ENCODE measurements at places on chromosomes 4 and X.
A peak's percentile ranks its signal among the peaks of the same experiment; 100 is the strongest.

DNA sequence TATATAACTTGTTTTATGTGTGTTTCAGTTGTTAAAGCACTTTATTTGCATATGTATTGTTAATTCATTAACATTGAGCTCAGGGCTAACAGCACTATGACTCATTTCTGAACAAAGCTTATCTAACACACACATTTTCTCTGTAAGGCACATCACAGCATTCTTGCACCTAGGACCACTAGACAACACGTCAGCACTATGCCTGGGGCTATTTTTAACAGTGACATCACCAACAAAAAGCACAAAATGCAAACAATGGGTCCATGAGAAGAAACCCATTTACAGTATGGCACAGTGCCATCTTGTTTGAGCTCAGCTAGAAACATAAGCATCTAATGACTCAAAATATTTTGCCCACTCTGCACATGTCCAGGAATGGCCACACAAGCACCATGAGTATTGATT is 124.4 kb downstream of the RELL1 start:
- DNase-seq = no peak

DNA sequence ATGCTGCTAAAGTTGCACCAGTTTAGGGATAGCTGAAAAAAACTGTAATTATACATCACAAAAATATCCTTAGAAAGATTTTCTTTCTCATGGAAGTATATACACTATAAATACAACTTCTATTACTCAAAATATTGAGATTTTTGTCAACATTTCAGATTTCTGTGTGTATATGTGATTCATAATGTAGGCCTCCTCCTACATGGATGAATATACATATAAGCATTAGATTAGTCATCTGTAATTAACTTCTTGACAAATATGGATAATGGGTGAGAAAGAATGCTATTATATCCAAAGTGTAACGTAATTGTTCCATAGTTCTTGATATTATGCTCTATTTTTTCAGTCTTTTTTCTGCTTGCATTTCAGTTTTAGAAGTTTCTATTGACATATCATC is 124.9 kb downstream of the CBLL2 start:
- no peak for DNase-seq

GRCh38 chr4:8289151-8289750 is 19.7 kb downstream of the HTRA3 start:
- DNase-seq = no peak

DNA sequence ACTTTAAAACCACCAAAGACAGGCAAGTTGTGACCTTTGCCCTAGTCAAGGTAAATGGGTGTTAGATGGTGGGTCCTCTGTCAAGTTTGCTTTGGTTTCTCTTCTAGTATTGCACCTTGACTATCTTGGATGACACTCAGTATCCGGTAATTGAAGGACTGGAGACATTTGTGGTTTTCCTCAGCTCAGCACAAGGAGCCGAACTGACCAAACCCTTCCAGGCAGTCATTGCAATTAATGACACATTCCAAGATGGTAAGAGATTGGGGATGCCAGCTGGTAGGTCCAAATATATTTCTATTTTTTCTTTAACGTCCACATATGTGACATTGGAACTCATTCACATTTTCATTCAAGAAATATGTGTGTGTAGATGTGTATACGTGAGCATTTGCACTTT is 69.3 kb upstream of the ANXA3 start:
- no peak for DNase-seq

GRCh38 chr4:55018978-55019377 is 106.4 kb downstream of the KDR start:
- DNase-seq = no peak

- DNase-seq = no peak
Measured at GRCh38 chr4:41299486-41299885, 42.8 kb downstream of the UCHL1 start.

GRCh38 chrX:2263203-2263602 is 237.6 kb downstream of the DHRSX start:
- no peak for DNase-seq

GRCh38 chr4:88526221-88526815 is 2.7 kb upstream of the PYURF start:
- DNase-seq = no peak

DNA sequence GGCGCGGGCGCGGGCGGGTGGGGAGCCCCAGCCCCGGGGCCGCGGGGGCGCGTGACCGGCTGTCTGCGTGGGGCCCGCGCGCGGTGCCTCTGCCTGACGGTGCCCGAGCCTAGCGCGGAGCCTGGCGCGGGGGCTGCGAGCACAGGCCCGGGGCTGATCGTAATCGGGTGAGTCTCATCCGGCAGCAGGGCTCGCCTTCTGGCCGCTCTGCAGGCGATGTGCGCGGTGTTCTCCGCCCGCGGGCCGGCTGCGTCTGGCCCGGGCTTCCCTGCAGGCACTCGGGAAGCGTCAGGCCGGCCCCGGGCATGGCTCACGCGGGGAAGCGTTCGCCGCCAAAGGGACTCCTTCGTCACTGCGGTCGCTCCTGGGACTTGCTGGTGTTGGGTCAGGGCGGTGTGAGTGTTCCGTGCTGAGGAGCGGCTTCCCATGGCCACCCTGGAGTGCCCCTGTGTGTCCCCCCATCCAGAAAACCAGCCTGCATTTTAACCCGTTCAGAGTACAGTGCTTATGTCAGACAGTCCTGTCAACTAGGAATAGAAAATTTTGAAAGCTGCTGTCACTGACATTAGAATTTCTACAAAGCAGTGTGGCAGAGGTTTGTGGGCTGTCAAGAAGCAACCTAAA is 40.6 kb downstream of the FAM149A start:
- DNase-seq = no peak

GRCh38 chrX:154460326-154460725 is 2.2 kb downstream of the PLXNA3 start:
- no peak for DNase-seq

DNA sequence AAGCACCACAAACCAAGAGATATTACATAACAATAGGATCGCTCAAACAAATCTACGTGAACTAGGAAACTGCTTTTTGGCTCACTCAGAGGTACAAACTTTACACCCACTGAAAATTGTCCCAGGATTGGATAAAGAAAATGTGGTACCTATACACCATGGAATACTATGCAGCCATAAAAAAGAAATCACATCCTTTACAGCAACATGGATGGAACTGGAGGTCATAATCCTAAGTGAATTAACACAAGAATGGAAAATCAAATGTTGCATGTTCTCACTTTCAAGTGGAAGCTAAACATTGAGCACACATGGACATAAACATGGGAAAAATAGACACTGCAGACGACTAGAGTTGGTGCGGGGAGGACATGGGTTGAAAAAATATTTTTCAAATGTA is 207.8 kb downstream of the CBR4 start:
- no peak for DNase-seq

GRCh38 chr4:55399581-55399980 is 3.8 kb downstream of the TMEM165 start:
- DNase-seq = no peak

- DNase-seq = no peak
Measured at GRCh38 chr4:25687773-25688172, 32.1 kb downstream of the SLC34A2 start.

- DNase-seq = no peak
Measured at GRCh38 chr4:102342404-102343074, 2.7 kb downstream of the SLC39A8 start.

DNA sequence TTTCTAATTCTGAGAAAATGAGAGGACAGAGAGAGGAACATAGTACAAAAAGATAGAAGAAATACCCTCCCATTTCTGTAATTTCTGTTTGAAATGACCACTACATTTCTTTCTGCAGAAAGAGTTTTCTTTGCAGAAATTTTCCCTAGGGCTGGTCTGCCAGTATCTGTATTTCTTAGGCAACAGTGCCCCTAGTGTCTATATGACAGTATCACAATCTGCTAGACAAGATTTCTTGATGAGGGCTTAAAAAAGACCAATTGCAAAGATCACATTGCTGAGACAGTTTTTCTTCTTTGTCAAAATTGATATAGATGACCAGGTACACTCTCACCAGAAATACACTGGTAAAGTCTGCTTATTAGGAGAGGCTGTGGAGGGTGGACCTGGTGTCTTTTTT is 81.0 kb upstream of the ZDHHC15 start:
- no peak for DNase-seq

- peak; percentile 12 for DNase-seq
Measured at GRCh38 chrX:41561045-41561444, 113.9 kb downstream of the NYX start.

- DNase-seq = no peak
Measured at GRCh38 chr4:87489678-87490077, 39.5 kb downstream of the SPARCL1 start.
